CD14-positive monocyte (primary cell): ENCODE measurements at places on chromosomes 1 and 21.

DNA sequence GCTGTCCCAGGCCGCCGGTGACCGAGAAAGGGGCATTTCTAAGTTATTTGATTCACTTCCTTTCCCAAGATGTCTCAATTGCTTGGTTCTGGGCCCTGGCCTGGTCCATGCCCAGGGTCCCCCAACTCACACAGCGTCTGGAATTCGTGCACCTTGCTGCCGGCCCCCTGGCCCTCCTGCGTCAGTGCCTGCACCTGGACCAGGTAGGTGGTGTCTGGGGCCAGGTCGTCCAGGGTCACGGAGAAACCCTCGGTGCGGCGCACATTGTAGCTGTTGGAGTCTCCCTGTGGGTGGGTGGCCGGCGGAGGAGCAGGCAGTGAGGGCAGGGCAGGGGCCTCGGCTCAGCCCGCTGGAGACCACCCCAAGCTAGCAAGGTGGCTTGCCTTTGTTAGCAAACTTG lies 21.0 kb downstream of the EPHA2 start:
- no peak for DNase-seq

DNA sequence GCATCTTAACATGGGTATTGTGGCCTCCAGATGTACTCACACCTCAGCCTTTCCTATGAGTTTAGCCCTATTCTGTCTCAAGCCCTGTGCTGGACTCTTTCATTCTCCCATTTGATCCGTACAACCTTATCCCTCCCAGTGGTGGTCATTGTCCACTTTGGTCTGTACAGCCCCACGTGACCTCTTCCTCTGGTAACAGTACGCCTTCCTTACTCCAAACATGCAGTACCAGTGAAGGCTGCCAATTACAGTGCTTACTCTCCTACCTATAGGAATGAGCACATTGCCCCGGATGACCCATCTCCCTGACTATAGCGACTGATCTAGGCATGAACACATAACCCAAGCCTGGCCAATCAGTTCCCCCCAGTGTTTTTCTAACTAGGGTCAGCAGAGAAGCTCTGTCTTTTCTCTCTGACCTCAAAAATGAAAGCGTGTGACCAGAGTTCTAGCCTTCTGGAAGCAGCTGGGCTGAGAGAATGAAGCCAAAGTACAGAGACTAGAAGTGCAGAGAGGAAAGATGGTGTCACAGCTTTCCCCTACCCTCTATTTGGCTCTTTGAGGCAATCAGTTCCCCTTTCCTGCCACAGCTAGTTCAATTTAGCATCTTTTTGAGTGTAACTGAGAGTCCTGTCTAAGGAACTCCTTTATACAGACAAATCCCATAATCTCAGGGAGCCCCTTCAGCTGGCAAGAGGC lies 9.9 kb upstream of the QSOX1 start:
- no peak for DNase-seq

- no peak for DNase-seq
Observed at GRCh38 chr1:211145944-211146343, 12.0 kb upstream of the KCNH1 start.

- no peak for DNase-seq
Observed at GRCh38 chr21:15842565-15842880, 112.7 kb downstream of the USP25 start.
